Activated T-cell treated with anti-CD3 and anti-CD28 coated beads, Interleukin-2, amount 50 U/mL, for 72 hours (primary cell): ENCODE measurements at places on chromosomes 5 and 9. TPM values are rescaled to one million over a fixed set of nuclear protein-coding genes. Genes with fewer than 3 reads are reported as not detected.

SLC6A18 gene
- not detected for total RNA-seq

PTPRD gene
- total RNA-seq, result not detected

ADAM19 gene
- total RNA-seq, result 50.2 TPM

STK32A gene
- not detected for total RNA-seq

CYFIP2 gene
- 288 TPM for total RNA-seq

- no peak overlapping the region for H3K4me3 ChIP-seq
- no peak for DNase-seq
- H3K27ac ChIP-seq, result no peak overlapping the region
- H3K4me1 ChIP-seq, result peaks cover 15% of the 10 kb centered on the region
- no peaks in the 10 kb centered on the region for H3K36me3 ChIP-seq
These were observed 65.4 kb upstream of the GRAMD2B start for GRCh38 chr5:126357585-126358342.

GRCh38 chr5:60161340-60161934 lies 267.9 kb upstream of the PDE4D start:
- H3K4me3 ChIP-seq, result no peak overlapping the region
- no peaks in the 10 kb centered on the region for H3K4me1 ChIP-seq
- H3K27ac ChIP-seq, result no peak overlapping the region
- no peaks in the 10 kb centered on the region for H3K27me3 ChIP-seq

- peak overlapping the region; percentile 66 for H3K4me3 ChIP-seq
- no peaks in the 10 kb centered on the region for H3K27me3 ChIP-seq
- peaks cover 24% of the 10 kb centered on the region for H3K36me3 ChIP-seq
- peak overlapping the region; percentile 23 for H3K27ac ChIP-seq
These were observed 4.3 kb downstream of the MTRR start for GRCh38 chr5:7873216-7873615.

GRCh38 chr5:1151316-1151715 lies 39.5 kb upstream of the SLC12A7 start:
- H3K4me3 ChIP-seq, result no peak overlapping the region
- no peaks in the 10 kb centered on the region for H3K36me3 ChIP-seq
- no peak overlapping the region for H3K27ac ChIP-seq

DNA sequence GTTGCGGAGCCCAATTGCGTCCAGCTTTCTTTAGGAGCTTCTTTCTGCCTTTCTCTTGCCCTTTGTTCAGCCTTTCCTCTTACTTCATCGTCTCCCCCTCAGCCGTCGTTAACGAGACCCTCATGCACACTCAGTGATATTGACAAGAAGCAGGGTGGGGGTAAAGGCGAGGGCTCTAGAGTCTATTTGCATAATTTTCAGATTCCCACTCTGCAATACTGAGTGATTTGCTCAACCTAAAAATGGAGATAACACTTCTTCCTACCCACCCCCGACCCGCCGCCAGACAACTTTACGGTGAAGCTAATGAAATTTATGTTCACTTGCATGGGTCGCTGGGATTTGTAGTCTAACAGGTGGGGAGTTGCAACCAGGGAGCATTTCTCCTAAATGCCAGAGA lies 1.3 kb upstream of the TBC1D2 start:
- H3K4me3 ChIP-seq, result peak overlapping the region; percentile 87
- DNase-seq, result no peak
- peak overlapping the region; percentile 85 for H3K27ac ChIP-seq
- peaks cover 3% of the 10 kb centered on the region for H3K36me3 ChIP-seq
- H3K4me1 ChIP-seq, result peaks cover 28% of the 10 kb centered on the region

DNA sequence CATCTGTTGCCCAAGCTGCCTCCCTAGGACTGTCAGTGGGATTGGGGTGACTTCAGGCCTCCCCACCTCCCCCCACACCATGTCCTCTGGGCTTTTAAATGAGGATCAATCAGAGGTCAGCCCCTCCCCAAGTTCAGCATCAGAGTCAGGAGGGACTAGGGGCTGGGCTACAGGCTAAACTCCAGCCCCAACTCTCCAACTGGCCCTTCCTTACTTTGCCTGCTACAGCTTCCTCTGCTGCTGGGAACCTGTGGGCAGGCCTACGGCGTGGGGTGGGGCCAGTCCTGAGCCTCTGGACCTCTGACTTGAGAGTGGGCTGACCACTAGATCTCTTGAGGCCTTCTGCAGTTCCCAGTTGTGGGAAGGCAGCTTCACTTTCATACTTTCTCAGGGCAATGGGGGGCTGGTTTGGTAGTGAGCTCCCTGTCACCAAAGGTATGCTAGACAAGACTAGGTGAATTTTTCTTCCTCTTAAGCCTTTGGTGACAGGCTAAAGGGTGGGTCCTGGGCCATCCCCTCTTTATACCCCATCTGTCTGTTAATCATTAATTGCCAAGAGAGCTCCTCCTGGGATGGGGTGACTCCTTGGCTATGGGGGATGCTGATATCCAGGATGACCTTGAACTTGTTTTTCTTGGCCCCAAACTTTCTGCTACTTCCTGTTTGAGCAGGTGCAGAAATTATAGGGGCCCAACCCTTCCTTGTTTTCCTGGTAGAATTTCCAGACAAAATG lies 10.8 kb upstream of the DAB2IP start:
- peaks cover 7% of the 10 kb centered on the region for H3K27me3 ChIP-seq
- H3K4me3 ChIP-seq, result no peak overlapping the region
- H3K4me1 ChIP-seq, result no peaks in the 10 kb centered on the region
- no peak overlapping the region for H3K27ac ChIP-seq
- no peak for DNase-seq

DNA sequence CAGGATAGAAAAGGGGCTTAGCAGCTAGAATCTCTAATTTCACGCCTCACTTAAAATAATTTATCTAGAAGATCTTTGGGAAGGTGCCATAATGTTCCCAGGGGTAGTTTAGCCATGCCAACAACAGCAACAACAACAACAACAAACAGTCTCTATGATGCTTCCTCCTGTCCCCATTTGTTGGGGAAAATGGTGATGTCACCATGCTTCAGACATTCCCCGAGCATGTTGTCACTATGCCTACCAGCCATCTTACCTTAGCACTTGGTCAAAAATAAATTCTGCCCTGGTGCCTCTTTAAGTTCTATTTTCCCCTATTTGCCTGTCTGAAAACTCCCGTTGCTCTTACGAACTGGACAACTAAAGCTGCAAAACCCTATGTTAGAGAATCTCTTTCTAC lies 76.6 kb downstream of the KCNN2 start:
- no peaks in the 10 kb centered on the region for H3K27me3 ChIP-seq
- no peaks in the 10 kb centered on the region for H3K36me3 ChIP-seq
- no peaks in the 10 kb centered on the region for H3K4me1 ChIP-seq
- H3K4me3 ChIP-seq, result no peak overlapping the region
- no peak overlapping the region for H3K27ac ChIP-seq
- no peak for DNase-seq

GRCh38 chr9:33329117-33329563 lies 38.8 kb downstream of the NFX1 start:
- no peaks in the 10 kb centered on the region for H3K4me1 ChIP-seq
- no peak overlapping the region for H3K27ac ChIP-seq
- H3K4me3 ChIP-seq, result no peak overlapping the region
- DNase-seq, result no peak
- peaks cover 24% of the 10 kb centered on the region for H3K36me3 ChIP-seq
- no peaks in the 10 kb centered on the region for H3K27me3 ChIP-seq

- no peak overlapping the region for H3K27ac ChIP-seq
- no peaks in the 10 kb centered on the region for H3K27me3 ChIP-seq
- peaks cover 2% of the 10 kb centered on the region for H3K36me3 ChIP-seq
- H3K4me1 ChIP-seq, result no peaks in the 10 kb centered on the region
- DNase-seq, result no peak
These were observed 57.9 kb downstream of the STX17 start for GRCh38 chr9:99964336-99964735.
